Endodermal cell (in vitro differentiated cells): ENCODE measurements at places on chromosomes 3 and 15. TPM values are rescaled to one million over a fixed set of nuclear protein-coding genes. Genes with fewer than 3 reads are reported as not detected.

The ZNF106 gene
- total RNA-seq = 32.3 to 52.3 TPM (median 46.2 TPM) in 3 replicates

DNA sequence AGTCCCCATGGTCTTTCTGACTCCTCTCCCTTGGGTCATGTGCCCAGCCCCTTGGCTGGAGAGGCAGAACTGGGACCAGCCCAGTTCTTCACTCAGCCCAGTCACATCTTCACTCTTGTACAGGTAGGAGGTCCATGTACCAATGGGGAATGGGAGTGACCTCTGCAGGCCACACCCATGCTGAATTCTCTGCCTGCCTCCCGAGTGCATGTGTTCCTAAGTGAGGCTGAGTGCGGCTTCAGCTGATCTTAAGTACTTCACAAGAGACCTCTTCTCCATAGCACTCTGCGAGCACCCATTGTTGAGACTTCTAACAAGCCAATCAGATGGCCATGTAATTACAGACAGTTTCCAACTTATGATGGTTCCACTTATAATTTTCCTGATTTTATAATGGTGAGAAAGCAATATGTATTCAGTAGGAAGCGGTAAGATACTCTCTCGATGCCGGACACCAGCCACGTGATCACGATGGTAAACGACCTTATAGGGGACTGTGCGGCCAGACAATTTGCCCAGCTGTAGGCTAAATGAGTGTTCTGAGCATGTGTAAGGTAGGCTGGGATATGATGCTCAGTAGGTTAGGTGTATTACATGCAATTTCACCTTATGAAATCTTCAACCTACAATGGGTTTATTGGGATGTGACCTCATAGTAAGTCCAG lies 112.1 kb downstream of the KLF13 start:
- H3K27ac ChIP-seq = no peak overlapping the region
- no peaks in the 10 kb centered on the region for H3K36me3 ChIP-seq
- no peaks in the 10 kb centered on the region for H3K4me1 ChIP-seq
- H3K4me3 ChIP-seq = no peak overlapping the region
- H3K27me3 ChIP-seq = peaks cover 21% of the 10 kb centered on the region

DNA sequence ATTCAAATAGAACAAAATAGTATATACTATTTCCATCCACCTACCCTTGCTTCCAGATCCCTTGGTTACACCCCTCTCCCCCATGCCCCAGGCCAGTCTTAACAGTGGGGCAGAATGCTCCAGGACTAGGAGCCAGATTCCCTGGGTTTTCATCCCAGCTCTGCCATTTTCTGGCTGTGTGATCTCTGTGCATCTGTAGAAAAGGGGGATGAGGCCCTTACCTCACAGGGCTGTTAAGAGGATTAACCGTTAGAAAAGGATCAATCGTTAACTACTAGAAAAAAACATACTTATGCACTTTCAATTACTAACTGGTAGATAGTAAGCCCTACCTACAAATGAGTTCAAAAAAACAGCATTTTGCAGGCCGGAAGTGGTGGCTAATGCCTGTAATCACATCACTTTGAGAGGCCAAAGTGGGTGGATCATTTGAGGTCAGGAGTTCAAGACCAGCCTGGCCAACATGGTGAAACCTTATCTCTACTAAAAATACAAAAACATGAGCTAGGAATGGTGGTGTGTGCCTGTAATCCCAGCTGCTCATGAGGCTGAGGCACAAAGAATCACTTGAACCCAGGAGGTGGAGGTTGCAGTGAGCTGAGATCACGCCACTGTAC lies 11.7 kb downstream of the EBLN2 start:
- H3K27ac ChIP-seq = no peak overlapping the region
- peaks cover 7% of the 10 kb centered on the region for H3K36me3 ChIP-seq
- H3K4me1 ChIP-seq = no peaks in the 10 kb centered on the region
- H3K4me3 ChIP-seq = no peak overlapping the region

- no peaks in the 10 kb centered on the region for H3K36me3 ChIP-seq
- peaks cover 3% of the 10 kb centered on the region for H3K4me1 ChIP-seq
- H3K27me3 ChIP-seq = no peaks in the 10 kb centered on the region
- no peak overlapping the region for H3K27ac ChIP-seq
Observed at GRCh38 chr3:89184151-89184995, 77.0 kb downstream of the EPHA3 start.

The FAM174B gene
- total RNA-seq = 66.0 to 112 TPM (median 73.4 TPM) in 3 replicates

GRCh38 chr3:81816473-81817250 lies 55.2 kb upstream of the GBE1 start:
- H3K4me3 ChIP-seq = no peak overlapping the region
- peak overlapping the region; percentile 89 for H3K27ac ChIP-seq
- H3K4me1 ChIP-seq = no peaks in the 10 kb centered on the region
- no peaks in the 10 kb centered on the region for H3K27me3 ChIP-seq

DNA sequence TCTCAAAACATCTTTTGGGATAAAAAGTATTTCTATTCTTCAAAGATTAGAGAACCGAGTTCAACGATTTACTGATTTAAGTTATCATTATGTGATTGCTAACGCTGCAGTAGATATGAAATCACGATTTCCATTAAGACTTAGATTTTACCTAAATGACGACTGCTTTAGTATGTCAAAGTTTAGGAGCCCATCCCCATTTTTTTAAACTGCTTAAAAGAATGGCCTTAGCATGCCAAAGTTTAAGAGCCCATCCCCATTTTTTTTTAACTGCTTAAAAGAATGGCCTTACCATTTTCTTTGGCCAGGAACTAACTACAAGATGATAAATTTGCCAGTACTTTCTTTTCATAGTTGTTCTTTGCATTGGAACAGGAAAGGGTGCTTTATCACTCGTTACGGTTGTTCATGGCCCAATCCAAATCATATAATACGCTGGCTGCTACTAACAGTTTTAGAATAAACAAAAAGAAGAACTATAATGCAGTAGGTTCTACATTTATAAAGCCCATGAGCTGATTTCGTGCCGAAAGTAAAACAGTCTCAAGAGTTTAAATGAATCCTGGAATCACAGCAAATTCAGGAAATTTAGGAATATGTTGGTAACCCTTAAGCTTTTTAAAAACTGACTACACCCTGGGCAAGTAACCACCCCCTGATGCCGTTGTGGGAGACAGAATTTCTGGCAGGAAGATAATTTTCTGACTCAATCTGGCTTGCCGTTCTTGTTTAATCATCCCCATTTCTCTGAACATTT lies 869 bp upstream of the TSC22D2 start:
- H3K4me3 ChIP-seq = peak overlapping the region; percentile 88
- H3K36me3 ChIP-seq = no peaks in the 10 kb centered on the region
- H3K27ac ChIP-seq = peak overlapping the region; percentile 87
- no peak for DNase-seq
- H3K4me1 ChIP-seq = no peaks in the 10 kb centered on the region
- no peaks in the 10 kb centered on the region for H3K27me3 ChIP-seq
